ENCODE measurements at places on chromosomes 3 and 15.

GRCh38 chr3:12982619-12983101 lies 90.6 kb downstream of the IQSEC1 start:
- no peak for DNase-seq
- H3K27ac ChIP-seq: no peak overlapping the region
- H3K4me1 ChIP-seq: no peaks in the 10 kb centered on the region
- H3K4me3 ChIP-seq: no peak overlapping the region
- H3K27me3 ChIP-seq: no peaks in the 10 kb centered on the region
- no peaks in the 10 kb centered on the region for H3K36me3 ChIP-seq

GRCh38 chr15:38320181-38320580 lies 67.5 kb downstream of the SPRED1 start:
- no peak for DNase-seq
- H3K27me3 ChIP-seq: no peaks in the 10 kb centered on the region
- H3K4me1 ChIP-seq: no peaks in the 10 kb centered on the region
- no peak overlapping the region for H3K27ac ChIP-seq
- H3K36me3 ChIP-seq: peaks cover 12% of the 10 kb centered on the region
- H3K4me3 ChIP-seq: no peak overlapping the region

DNA sequence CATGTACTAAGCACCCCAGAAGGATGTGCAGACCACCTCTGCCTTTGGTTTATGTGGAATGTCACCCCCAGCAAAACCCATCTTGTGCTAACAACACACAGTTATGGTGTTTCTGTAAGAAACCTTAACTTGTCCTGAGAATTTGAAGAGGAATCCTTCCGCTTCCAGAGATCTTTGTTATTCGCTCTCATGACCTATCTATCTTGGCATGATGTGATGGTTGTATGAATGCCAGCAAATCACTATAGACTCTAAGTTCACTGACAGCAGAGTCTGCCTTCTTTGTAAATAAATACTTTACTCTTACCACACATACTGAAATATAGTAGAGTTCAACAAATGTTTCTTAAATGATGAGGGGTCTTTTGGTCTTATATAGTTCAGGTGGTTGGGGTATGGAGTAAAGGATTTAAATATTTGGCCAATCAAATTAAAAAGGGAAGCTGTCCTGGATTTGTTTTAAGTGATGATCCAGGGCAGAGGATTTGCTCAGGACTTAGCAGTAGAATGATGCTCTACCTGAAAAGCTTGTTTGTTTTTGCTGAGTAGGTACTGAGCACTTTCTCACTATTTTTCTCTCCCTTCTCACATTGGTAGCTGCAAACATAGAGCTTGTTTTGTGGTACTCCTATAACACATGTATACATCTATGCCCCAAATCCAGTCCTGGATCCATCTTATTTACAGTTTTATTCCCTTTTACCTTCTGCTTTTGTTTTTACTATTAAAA lies 27.9 kb upstream of the RTP1 start:
- DNase-seq: no peak
- no peak overlapping the region for H3K27ac ChIP-seq
- no peaks in the 10 kb centered on the region for H3K36me3 ChIP-seq
- H3K4me3 ChIP-seq: no peak overlapping the region
- no peaks in the 10 kb centered on the region for H3K4me1 ChIP-seq
- no peaks in the 10 kb centered on the region for H3K27me3 ChIP-seq

- H3K27me3 ChIP-seq: no peaks in the 10 kb centered on the region
- H3K36me3 ChIP-seq: no peaks in the 10 kb centered on the region
- DNase-seq: no peak
Observed at GRCh38 chr3:71926262-71926600, 141.3 kb upstream of the PROK2 start.
